Stimulated activated naive B cell treated with anti-CD40 and anti-IgM and Interleukin-4, amounts not matched to agents 10 μg/mL and 1 μg/mL and 100 μg/mL, for 72 hours (primary cell): ENCODE measurements at places on chromosomes 4 and X.

- no peak for DNase-seq
Observed at GRCh38 chrX:97616883-97617530, 733.3 kb downstream of the RPA4 start.

GRCh38 chr4:48121180-48121579 is 12.9 kb downstream of the TXK start:
- no peak for DNase-seq

GRCh38 chr4:37989398-37990260 is 29.4 kb downstream of the PTTG2 start:
- no peak for DNase-seq

DNA sequence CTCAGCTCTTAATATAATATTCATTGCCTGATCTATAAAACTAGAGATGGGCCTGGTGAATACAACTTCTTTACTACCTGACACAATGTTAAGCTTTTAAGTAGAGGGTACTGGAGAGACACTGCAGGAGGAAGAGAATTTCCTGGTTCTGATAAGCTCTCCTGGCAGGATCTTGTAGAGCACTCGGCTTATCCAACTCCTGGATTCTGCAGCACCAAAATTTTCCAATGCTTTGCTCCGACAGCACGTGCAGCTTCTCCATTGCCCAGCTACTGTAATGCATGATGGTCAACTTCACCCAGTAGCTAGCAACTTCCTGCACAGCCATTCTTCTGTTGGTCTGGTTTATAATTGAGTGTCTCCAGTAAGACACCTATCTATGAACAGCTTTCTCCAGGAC is 686.2 kb upstream of the BOD1L1 start:
- no peak for DNase-seq

DNA sequence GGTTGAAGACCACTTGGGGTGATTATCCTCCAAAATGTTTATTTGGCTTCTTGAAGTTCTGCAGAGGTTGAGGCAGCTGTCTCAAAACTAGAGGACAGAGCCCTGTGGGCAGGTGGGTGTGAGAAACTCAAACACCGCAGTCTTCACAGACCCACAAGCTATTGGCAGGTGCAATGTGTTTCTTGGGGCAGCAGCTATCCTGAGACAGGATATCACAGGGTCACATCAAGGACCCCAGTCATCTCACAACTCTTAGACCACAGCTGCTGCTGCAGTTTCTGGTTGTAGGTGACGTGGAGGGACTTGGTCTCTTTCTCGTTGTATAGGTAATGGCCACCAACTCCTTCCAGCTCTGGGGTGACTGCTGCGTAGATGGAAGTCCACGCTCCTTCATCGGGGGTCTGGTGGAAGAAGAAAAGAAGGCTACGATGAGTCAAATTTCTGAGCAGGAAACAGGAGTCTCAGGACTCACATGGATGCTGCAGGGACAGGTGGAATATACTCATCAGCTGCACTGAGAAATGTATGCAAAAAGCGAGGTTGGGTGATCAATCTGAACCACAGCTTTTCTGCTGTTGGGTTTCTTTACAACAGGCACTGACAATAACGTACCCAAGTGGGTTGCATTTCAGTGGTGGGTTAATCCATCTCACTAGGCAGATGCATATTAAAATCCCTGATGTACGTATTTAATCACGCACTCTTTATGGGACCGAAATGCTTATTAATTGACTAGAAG is 279.8 kb downstream of the DHRSX start:
- DNase-seq = no peak

DNA sequence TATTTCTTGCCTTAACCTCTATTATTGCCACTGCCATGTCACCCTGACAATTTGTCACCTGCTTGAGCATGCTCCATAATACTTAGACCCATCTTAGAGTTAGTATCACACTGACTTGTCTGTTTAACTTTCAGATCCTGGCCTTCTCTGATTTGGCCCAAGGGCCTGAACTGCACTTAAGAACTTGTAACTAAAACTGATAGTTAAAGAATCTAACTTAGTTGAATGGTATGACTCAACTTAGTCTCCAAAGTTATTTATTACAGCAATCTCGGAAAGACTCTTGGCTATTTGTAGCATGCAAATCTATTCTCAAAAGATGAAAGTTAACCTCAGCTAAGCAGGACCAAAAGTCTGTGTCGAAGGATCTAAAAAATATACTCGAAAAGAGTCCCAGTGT is 72.3 kb downstream of the IGSF1 start:
- no peak for DNase-seq

- no peak for DNase-seq
Observed at GRCh38 chr4:77859256-77859655, 3.4 kb upstream of the MRPL1 start.

- peak; percentile 65 for DNase-seq
Observed at GRCh38 chr4:71004281-71004851, 10.9 kb downstream of the DCK start.

DNA sequence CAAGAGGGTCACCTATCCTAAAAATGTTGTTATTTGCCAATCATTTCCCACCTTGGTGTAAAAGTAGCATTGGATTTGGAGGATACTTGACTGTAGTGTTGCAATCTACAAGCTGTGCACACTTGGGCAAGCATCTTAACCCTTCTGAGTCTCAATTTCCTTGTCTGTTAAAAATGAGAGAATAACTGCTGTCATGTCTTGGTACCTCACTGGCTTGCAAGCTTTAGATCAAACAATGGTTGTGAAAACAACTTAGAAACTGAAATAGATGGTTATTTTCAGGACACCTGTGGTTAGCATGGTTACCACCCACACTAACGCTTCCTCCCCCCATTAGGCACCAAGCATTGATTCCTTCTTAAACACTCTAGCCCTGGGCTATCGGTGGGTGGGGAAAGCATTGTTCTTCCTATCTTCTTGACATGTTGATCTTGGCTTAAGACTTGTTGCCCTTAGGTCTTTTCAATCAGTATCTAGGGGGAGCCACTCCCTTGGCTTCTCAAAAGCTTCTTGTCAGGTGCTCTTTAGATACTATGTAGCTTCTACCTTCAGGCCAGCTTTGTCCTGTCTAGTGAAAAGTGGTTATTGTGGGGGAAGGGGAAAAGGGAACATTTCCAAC is 10.6 kb upstream of the AMOT start:
- peak; percentile 9 for DNase-seq
